Muscle of arm (tissue), 14 donors: ENCODE measurements at places on chromosomes 1 and 21.

- DNase-seq: no peak
These were observed 1.2 kb downstream of the LRP8 start for GRCh38 chr1:53326598-53327181.

GRCh38 chr21:38459490-38459889 is 38.8 kb downstream of the ERG start:
- no peak for DNase-seq

DNA sequence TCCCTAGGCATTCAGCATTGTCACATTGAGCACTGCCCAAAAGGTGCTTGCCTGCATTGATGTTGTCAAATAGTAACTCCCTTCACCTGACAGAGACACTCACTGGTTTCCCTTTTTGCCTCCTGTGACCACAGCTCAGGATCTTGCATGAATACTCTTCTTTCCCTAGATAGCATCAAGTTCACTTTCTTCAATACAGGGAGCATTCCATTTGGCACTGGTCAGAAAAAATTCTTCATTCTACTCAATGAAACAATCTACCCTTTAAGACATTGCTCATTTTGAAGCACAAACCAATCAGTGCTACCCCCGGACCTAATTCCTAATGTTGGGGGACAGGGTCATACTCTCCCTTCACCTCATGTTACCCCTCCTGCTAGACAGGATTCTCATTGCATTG is 319.0 kb upstream of the SNX7 start:
- no peak for DNase-seq

DNA sequence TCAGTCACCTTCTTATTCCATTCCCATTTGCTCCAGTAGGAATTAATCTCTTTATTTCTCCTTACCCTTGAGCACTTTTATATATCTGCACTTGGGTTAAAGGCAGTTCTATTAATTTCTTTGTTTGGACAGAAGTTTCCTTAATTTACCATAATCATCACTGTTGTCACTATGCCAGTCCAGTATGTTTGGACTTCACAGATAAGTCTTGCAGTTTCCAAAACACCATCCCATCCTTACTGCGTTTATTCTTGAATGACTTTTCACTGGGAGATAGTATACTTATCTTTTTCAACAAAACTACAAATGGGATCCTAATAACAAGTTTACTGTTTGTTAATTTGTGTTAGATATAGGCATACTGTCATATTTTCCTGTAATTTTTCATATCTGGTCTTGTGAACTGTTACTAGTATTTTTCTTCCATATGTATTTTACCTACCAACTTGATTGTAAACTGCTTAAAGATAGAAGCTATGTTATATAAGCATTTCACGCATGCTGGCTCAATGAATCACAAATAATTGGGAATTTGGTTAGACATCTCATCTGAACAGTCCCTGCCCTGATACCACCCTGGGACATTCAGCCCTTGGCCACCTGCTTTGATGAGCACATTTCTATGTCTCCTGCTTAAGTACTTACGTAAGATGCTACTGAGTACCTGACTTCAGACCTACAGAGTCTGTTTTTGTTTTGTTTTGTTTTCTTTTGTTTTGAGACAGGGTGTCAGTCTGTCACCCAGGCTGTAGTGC is 78.2 kb downstream of the OLFML2B start:
- DNase-seq: no peak

- no peak for DNase-seq
These were observed 98.6 kb upstream of the LPGAT1 start for GRCh38 chr1:211928993-211929637.

DNA sequence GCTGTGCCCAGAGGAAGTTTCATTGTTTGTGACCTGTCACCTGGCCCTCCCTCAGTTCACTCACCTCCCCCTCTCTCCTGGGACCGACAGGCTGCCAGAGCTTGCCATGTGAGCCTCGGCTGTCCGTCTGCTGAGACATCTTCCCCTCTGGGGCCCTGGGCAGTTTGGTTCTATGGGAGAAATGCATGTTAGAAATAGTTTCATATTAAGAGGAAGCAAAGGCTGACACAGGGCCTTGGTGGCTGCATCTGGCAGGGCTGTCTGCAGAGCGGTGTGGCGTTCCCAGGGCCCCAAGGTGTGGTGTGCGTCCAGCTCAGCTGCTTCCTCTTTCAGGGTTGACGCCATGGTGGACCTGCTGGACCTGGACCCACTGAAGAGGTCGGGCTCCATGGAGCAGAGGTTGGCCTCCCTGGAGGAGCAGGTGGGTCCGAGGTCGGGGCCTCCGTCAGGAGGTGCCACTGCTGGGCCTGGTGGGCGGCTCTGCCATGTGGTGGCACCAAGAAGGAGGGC is 31.9 kb upstream of the LRRC3 start:
- DNase-seq: no peak

DNA sequence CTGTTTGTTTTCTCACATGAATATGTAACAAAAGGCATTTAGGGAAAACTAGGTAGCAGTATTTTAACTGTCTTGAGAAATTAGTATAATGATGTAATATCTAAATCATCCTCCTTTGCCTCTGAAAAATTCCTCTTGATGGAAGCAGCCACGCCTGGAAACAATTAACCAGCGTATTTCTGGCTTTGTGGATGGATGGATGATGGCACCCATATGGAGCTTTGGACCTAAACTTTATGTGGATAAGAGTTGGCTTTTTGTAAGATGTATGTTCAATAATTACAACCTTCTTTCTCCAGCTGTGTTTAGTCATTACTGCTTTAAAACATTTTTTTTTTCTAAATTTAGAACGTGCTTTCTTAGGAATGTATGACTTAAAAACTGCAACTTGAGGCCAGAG is 12.7 kb downstream of the CDCA8 start:
- no peak for DNase-seq

- DNase-seq: no peak
These were observed 45.9 kb upstream of the TNFSF4 start for GRCh38 chr1:173253046-173253445.
